HFFc6 (cell line): ENCODE measurements at places on chromosomes 11 and 22. TPM values are rescaled to one million over a fixed set of nuclear protein-coding genes. Genes with fewer than 3 reads are reported as not detected.

MRGPRX3 gene
- total RNA-seq, result not detected in 3 replicates

- H3K36me3 ChIP-seq, result peaks cover 48% of the 10 kb centered on the region
- no peak overlapping the region for H3K4me3 ChIP-seq
- peaks cover 3% of the 10 kb centered on the region; the same call in 1 of the 2 replicates for H3K27me3 ChIP-seq
- no peak overlapping the region for H3K27ac ChIP-seq
- no peak for DNase-seq
These were observed 100.1 kb downstream of the ATXN10 start for GRCh38 chr22:45771711-45772110.

DNA sequence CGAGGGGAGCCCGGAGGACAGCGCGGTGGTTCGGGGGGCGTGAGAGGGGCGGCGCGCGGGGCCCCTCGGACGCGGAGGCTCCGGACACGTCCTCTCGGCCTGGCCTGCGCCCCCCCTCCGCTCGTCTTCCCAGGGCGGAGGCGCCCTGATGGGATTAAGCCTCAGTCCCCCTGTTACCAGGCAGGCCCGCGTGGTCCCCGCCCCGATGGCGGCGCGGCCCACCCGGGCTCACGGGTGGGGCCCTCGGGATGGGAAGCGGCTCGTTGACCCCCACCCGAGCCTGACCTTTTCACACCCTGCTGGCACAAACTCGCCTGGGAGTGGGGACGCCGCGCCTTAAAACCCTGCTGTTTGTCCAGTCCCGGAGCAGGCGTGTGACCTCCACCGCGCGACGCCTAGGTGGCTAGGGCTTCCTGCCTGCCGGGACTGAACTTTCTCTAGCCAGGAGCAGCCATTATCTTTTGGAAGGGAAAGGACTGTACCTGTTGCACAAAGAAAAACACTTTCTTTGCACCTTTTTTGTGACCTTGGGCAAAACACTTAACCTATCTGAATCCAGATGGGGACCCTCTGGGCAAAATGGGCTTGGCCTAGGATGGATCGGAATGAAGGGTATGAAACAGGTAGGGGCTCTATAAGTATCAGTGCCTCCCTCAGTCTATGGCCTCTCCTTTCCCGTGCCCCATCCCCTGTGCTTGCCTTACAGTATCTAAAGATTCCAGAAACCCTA, 1.0 kb downstream of the KIAA1671 start:
- peak overlapping the region; percentile 94 for H3K4me3 ChIP-seq
- no peaks in the 10 kb centered on the region; the same call in 1 of the 2 replicates for H3K36me3 ChIP-seq
- H3K27ac ChIP-seq, result peak overlapping the region; percentile 93; the same call in 1 of the 2 replicates
- H3K27me3 ChIP-seq, result peaks cover 5% of the 10 kb centered on the region
- DNase-seq, result no peak

GRCh38 chr11:10914050-10914449, 56.2 kb upstream of the ZBED5 start:
- H3K27ac ChIP-seq, result no peak overlapping the region
- no peak overlapping the region for H3K4me3 ChIP-seq
- peaks cover 28% of the 10 kb centered on the region for H3K4me1 ChIP-seq
- H3K27me3 ChIP-seq, result no peaks in the 10 kb centered on the region; the same call in 1 of the 2 replicates
- DNase-seq, result no peak
- peaks cover 20% of the 10 kb centered on the region for H3K36me3 ChIP-seq

DNA sequence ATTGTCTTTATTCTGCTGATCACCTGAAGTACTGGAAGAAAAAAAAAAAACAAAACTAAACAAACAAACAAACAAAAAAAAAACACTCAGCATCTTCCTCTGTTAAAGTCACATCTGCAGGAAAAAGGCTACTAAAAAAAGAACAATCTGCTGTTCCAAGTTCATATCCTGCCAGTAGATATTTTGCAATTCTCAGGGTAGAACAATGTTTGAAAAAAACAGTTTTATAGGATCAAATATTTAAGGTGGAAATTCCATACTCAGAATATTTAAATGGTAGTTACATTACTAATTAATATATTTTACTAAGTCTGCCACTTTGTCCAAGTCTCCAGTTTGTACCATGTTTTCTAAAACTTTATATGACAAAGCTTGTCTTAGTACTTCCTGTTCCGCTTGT, 175.2 kb downstream of the SBF2 start:
- H3K27me3 ChIP-seq, result peaks cover 1% of the 10 kb centered on the region; the same call in 1 of the 2 replicates
- DNase-seq, result no peak
- peaks cover 7% of the 10 kb centered on the region; the same call in 1 of the 2 replicates for H3K36me3 ChIP-seq
- H3K27ac ChIP-seq, result peak overlapping the region; percentile 34

- DNase-seq, result no peak
- peaks cover 41% of the 10 kb centered on the region for H3K4me1 ChIP-seq
- H3K36me3 ChIP-seq, result peaks cover 33% of the 10 kb centered on the region
- no peak overlapping the region for H3K27ac ChIP-seq
- no peak overlapping the region for H3K4me3 ChIP-seq
These were observed 84.7 kb upstream of the GDPD4 start for GRCh38 chr11:77386178-77386577.

- no peak overlapping the region for H3K4me3 ChIP-seq
- DNase-seq, result no peak
- peaks cover 15% of the 10 kb centered on the region for H3K4me1 ChIP-seq
- H3K36me3 ChIP-seq, result no peaks in the 10 kb centered on the region
These were observed 6.4 kb upstream of the AIFM3 start for GRCh38 chr22:20960609-20961008.

DNA sequence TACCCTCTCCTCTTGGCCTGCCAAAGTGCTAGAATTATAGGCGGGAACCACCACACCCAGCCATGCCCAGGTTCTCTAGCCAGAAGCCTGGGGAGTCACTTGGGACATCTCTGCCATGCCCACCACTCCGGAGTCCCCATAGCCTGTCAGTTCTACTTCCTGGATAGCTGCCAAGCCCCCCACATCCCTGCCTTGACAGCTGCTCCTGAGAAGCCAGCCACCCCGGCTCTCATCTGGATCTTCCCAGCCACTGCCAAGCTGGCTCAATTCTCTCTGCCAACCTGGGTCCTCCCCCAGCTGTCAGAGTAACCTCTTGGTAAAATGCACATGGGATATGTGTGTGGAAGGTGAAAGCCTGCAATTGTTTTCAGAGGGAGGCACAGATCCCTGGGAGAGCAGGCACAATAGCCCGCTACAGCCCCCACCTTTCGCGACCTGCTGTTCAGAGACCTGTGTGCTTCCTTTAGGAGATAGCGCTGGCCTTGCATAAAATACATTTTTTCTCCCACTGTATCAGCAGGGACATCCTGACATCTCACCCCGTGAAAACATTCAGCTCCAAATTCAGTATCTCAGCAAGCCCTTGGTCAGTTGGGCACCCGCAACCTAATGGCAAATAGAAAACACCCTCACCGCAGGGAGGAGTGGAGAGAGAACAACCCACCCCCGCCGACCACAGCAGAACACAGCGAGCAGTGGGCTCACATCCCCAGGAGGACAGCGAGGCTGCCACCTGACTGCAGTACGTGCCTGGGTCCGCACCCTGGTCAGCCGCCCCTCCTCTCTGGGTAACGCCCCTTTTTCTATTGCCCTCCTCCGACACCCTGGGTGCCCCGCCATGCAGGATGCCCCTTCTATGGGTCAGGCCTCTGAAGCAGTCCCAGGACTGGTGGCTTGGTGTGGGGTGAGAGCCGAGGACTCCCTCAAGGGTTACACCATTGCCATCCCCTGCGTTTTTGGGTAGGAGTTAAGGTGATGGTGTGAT, 1342.2 kb downstream of the BRD1 start:
- no peak overlapping the region for H3K4me3 ChIP-seq
- no peaks in the 10 kb centered on the region for H3K4me1 ChIP-seq
- peaks cover 17% of the 10 kb centered on the region for H3K27me3 ChIP-seq
- no peak overlapping the region for H3K27ac ChIP-seq
- DNase-seq, result no peak
- H3K36me3 ChIP-seq, result no peaks in the 10 kb centered on the region

GLYAT gene
- not detected in 3 replicates for total RNA-seq

DNA sequence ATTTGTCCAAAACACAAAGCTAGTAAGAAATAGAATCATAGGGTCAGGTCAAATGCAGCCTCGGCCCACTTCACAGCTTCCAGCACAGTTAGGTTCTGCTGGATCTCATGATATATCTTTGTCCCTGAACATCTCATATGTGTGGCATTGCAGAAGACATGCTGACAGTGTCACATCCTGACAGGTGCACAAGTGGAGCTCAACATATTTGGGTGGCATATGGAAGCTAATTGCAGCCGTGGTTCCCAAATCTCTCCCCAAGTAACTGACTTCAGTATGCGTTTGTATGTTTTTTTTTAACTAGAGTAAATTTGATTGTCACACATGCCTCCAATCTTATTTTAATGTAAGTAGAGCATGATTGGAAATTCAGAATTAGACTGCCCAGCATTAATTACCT, 33.4 kb downstream of the NAV2 start:
- peaks cover 23% of the 10 kb centered on the region for H3K36me3 ChIP-seq
- H3K4me1 ChIP-seq, result peaks cover 24% of the 10 kb centered on the region
- H3K27ac ChIP-seq, result no peak overlapping the region
- peaks cover 2% of the 10 kb centered on the region; the same call in 1 of the 2 replicates for H3K27me3 ChIP-seq
- no peak for DNase-seq

- H3K27me3 ChIP-seq, result peaks cover 2% of the 10 kb centered on the region; the same call in 1 of the 2 replicates
- peak overlapping the region; percentile 33; the same call in 1 of the 2 replicates for H3K4me3 ChIP-seq
- peaks cover 53% of the 10 kb centered on the region for H3K4me1 ChIP-seq
- peak; percentile 46 for DNase-seq
- H3K27ac ChIP-seq, result peak overlapping the region; percentile 44
These were observed 2.9 kb upstream of the CTSC start for GRCh38 chr11:88340366-88340935.

- no peak overlapping the region for H3K27ac ChIP-seq
- H3K27me3 ChIP-seq, result no peaks in the 10 kb centered on the region
- DNase-seq, result no peak
- no peaks in the 10 kb centered on the region for H3K36me3 ChIP-seq
- H3K4me3 ChIP-seq, result no peak overlapping the region
These were observed 3.0 kb downstream of the SLC36A4 start for GRCh38 chr11:93194673-93195291.

DNA sequence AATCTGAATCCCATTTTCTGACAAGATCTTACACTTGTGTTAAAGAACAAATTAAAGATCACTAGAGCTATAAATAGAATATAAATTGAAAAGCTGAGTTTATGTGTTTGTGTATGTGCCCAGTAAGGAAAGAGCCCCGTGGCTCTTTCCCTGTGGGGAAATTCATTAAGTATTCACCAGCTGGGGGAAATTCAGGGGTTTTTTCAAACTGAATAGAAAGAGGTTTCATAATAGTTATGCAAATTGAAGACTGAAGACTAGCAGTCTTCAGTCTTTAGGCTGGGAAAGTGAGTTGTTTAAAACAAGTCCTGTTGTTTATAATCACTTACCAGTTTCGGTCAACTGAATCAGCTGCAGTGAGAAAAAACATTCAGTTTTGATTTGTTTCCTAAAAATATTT, 11.3 kb upstream of the MS4A7 start:
- no peaks in the 10 kb centered on the region for H3K36me3 ChIP-seq
- H3K4me3 ChIP-seq, result no peak overlapping the region
- H3K27ac ChIP-seq, result no peak overlapping the region
- peaks cover 2% of the 10 kb centered on the region; the same call in 1 of the 2 replicates for H3K27me3 ChIP-seq

VSIG10L2 gene
- not detected in 3 replicates for total RNA-seq

- peaks cover 24% of the 10 kb centered on the region; the same call in 1 of the 2 replicates for H3K4me1 ChIP-seq
- no peak overlapping the region for H3K4me3 ChIP-seq
- H3K27ac ChIP-seq, result no peak overlapping the region
- H3K36me3 ChIP-seq, result peaks cover 11% of the 10 kb centered on the region
These were observed 55.9 kb upstream of the BMAL1 start for GRCh38 chr11:13221722-13222121.

DNA sequence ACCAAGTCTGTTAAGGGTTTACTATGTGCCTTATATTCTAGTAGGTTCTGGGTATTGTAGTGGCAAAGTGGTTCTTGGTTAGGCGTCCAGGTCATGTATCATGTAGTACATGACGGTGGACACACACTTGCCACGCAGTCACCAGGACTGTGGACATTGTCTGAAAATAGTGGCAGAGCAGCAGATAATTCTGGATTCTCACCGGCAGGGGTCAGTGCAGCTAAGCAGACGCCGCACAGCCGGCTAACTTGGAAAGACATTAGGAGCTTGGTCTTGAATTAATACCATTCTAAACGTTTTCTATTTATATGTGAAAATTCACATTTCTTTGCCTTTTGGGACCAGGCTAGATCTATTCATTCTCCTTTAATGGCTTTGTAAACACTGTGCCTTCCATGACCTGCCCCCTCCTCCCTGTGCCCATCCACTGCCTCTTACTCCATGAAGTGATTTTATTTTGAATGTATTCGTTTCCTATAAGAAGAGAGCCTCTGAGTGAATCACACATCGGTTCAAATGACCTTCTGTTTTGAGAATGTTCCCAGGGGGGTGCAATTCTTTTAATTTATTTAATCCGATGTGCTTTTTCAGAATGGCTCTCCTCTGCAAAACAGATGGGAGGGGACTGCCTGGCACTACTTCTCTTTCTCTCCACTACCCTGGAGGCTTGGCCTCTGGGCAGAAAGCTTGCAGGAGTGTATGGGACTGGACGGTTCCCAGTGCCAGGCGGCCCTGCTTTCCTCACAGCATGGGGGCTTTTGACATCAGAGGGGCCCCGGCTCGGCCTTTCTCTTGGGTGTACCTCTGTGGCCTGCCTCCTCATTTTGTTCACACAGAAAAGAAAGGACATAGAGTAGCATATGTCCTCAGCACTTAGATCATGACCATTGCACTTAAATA, 378.0 kb downstream of the NTM start:
- peaks cover 72% of the 10 kb centered on the region for H3K4me1 ChIP-seq
- peak; percentile 76 for DNase-seq
- no peaks in the 10 kb centered on the region for H3K36me3 ChIP-seq
- no peaks in the 10 kb centered on the region; the same call in 1 of the 2 replicates for H3K27me3 ChIP-seq
- peak overlapping the region; percentile 58 for H3K4me3 ChIP-seq

SLC25A18 gene
- total RNA-seq, result not detected in 3 replicates

DNA sequence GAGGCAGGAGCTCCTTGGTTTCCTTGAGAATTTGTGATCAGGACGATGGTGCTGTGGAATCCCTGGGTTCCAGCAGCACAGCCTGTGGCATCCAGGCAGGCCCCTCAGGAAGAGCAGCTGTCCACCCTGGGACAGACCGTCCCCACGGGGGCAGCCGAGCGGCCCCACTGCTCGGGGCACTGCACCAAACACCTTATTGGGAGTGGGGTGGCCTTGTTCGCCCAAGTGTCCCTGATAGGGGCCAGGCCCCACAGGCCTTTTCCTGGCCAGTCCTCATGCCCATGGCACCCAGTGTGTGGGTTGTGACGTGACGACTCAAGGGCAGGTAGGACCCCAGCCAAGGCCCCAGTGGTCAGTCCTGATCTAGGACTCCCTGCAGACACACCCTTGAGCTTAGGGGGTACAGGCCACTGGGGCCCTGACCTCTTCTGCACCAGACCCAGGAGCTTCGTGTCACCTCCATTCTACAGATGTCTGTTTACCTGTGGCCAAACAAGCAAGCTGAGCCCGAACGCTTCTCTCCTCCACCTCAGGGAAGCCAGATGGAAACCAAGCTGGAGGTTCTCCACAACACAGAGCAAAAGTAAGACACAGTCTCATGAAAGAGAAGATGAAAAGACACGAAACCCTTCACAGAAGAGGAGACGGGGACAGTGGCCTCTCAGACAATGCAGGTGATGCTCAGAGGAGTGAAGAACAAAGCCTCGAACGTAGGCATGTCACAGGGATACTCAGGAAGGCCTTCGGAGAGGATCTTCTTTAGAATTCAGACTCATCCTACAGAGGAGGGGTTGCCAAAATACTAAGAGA, 1.6 kb upstream of the BRD1 start:
- peaks cover 18% of the 10 kb centered on the region for H3K4me1 ChIP-seq
- H3K27me3 ChIP-seq, result peaks cover 10% of the 10 kb centered on the region
- H3K36me3 ChIP-seq, result peaks cover 9% of the 10 kb centered on the region
- DNase-seq, result no peak
- H3K27ac ChIP-seq, result no peak overlapping the region

POTEH gene
- total RNA-seq, result not detected in 3 replicates

GNG3 gene
- not detected in 3 replicates for total RNA-seq

- peaks cover 35% of the 10 kb centered on the region for H3K36me3 ChIP-seq
- no peak for DNase-seq
- peaks cover 62% of the 10 kb centered on the region for H3K4me1 ChIP-seq
- H3K27ac ChIP-seq, result peak overlapping the region; percentile 97
- peak overlapping the region; percentile 93 for H3K4me3 ChIP-seq
These were observed 432 bp downstream of the TNKS1BP1 start for GRCh38 chr11:57324154-57324885.
